ENCODE measurements at places on chromosomes 11 and 22.
A peak's percentile ranks its signal among the peaks of the same experiment; 100 is the strongest.

DNA sequence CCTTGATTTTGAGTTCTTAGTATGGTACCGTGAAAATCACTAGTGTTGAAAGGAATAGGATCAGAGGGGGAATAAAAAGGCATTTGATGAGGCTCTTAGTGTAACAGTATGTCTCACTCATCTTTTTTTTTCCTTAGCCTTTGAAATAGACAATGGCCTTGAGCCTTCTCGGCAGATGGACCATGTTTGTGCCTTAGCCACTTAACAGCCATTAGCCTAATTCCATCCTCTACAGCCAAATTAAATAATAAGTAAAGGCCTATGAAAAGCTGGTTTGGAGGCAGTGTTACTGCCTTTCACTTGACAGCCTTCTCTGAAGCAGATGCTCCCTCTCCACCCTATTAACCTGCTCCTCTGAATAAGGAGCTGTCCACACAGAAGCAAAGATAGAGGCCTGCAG, 580.7 kb downstream of the NTM start:
- DNase-seq, result no peak

- no peak for DNase-seq
These were observed 20.5 kb upstream of the JHY start for GRCh38 chr11:122862091-122862490.

- DNase-seq, result no peak
These were observed 147.8 kb upstream of the SESN3 start for GRCh38 chr11:95378789-95379188.

GRCh38 chr22:39241794-39242594, 2.8 kb downstream of the PDGFB start:
- DNase-seq, result no peak

- no peak for DNase-seq
These were observed 719 bp downstream of the TALDO1 start for GRCh38 chr11:748007-748359.

- DNase-seq, result no peak
These were observed 130.9 kb downstream of the UVRAG start for GRCh38 chr11:75945947-75946346.

DNA sequence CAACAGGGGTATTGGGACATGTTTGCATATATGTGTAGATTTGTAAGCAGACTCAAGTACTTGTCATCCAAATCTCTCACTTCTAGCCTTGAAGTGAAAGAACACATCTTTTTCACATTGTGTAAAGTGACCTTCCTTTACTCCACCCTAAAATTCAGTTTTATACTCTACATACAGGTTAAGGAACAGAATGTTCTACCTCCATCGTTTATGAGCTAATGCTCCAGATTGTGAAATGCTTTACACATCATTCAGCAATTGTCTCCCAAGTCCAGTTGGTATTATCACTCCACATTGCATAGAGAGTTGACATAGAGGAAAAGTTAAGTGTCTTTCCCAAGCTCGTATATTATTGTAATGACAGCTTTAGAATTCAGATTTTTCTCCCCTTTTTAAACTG, 46.1 kb upstream of the BLID start:
- no peak for DNase-seq

DNA sequence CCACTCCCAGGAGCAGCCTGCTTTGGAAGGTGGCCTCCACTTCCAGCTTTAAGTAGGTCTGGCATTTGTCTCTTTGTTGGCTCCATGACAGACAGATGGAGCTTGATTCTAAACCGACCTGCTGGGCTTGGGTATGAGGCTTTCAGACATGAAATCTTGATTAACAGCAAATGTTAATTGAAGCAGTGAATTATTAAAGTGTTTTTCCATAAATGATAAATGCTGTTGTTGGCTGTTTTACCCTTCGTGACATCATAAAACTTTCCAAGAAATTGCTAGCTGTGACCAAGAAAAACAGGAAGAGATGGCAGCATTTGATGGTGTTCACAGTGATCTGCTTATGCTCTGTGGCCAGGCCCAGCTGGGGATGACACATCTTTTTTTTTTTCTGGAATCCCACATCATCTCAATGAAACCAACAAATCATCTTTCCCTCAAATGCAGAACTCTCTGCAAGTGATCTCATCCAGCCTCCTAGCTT, 66.1 kb downstream of the RBMXL2 start:
- DNase-seq, result no peak

DNA sequence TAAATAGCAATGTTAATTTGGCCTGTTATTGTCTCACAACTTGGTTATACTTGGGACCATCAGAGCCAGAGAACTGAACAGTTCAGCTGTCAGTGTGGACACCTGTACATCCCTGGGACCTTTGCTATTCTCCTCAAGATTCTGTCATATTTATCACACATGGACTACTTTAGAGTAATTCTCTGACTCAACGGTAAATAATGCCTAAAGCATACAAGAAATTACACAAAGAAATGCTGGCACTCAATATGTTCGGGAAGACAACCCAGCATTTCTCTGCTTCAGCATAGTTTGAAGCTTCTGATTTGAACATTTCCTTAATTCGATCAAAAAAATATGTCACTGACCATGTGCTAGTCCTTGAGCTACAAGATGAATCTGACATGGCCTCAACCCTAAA, 34.6 kb upstream of the MMP13 start:
- no peak for DNase-seq

- no peak for DNase-seq
These were observed 1012.1 kb downstream of the OPCML start for GRCh38 chr11:132520199-132520598.

DNA sequence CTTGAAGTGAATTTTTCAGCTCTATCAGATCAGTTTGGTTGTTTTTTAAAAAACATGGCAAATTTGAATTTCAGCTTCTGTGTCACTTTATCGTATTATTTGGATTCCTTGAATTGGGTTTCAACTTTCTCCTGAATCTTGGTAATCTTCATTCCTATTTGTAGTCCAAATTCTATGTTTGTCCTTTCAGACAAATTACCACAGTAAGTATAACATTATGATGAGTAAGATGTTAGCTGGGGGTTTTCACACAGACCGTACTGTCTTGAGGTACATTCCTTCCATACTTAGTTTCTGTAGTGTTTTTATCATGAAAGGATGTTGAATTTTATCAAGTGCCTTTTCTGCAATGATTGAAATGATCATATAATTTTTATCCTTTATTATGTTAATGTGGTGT, 28.0 kb downstream of the OR5B17 start:
- no peak for DNase-seq

DNA sequence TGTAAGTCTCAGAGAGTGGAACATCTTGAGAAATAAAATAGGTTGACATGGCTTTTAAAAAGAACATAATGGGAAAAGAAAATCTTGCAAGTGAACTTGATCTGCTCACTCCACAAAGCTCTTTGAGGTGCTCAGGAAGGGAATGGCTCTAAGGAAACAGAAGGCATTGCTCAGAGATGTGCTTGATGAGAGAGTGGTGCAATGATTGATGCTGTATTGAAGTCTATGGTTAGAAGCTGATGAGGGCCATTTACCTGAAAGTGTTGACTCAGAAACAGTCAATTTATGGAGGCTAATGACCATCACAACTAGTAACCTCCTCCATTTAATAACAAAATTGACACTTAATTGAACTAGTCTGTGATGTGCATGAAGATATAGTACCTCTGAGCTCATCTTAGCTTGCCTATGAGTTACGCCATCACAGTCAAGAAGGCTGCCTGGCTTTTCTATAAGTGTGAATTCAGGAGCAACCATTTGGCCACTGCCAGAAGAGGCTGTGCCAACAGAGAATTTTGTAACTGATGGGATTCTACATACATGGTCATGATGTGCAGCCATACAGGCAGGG, 639.1 kb downstream of the JRKL start:
- DNase-seq, result no peak

- DNase-seq, result no peak
These were observed 13.2 kb downstream of the MAP6 start for GRCh38 chr11:75655605-75656004.

DNA sequence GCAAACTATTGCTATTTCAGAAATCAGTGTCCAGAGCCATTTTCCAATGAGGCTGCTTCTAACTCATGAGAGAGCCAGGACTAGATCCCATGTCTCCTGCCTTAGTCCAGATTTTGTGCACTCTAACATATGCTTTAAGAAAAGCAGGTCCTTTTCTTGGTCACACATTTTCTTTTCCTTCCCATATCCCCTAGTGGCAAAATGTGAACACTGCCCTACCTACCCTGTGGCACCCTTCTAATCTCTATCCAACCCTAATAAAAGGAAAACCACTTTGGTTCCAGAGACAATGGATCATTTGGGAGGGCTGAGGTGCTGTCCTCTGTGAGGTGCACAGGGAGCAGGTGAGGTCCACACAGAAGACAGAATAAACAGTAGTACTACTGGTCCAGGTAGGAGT, 72.0 kb upstream of the DDI1 start:
- no peak for DNase-seq

DNA sequence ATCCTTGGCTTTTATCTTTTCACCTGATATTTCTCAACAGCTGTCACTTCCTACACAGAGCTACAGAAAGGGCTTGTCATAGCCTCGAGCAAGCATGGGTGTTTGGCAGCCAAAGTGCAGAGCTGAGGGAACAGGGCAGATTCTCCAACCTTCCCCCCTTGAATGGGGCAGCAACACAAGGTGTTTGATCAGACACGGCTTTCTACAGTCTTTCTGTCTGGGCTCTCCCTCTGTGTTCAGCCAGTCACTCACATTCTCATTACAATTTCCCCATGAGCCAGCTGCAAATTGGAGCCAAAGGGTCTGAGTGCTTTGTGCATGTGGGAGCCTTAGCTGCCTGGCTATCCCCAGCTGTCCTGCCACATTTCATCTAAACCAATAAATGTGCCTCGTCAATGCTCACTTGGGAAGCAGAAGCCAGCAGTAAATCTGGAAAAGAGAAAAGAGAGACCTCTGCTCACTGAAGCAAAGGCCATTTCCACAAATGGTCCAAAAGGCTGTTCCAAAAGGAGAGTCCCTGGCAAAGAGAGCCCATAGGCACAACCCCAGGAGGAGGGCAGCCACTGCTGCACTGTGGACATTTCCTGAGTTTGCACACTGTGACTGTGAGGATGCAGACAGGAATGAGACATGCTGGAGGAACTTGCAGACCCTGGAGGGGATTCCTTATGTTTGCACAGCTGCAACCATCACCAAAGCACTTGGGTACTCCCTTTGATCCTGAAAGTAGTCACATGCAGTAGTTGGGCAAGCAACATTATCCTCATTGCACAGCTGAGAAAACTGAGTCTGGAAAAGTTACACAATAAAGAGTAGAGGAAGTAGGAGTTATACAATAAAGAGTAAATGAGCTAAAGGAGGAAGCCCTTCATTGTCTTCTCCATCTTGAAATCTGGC, 186.8 kb downstream of the FAM181B start:
- no peak for DNase-seq

DNA sequence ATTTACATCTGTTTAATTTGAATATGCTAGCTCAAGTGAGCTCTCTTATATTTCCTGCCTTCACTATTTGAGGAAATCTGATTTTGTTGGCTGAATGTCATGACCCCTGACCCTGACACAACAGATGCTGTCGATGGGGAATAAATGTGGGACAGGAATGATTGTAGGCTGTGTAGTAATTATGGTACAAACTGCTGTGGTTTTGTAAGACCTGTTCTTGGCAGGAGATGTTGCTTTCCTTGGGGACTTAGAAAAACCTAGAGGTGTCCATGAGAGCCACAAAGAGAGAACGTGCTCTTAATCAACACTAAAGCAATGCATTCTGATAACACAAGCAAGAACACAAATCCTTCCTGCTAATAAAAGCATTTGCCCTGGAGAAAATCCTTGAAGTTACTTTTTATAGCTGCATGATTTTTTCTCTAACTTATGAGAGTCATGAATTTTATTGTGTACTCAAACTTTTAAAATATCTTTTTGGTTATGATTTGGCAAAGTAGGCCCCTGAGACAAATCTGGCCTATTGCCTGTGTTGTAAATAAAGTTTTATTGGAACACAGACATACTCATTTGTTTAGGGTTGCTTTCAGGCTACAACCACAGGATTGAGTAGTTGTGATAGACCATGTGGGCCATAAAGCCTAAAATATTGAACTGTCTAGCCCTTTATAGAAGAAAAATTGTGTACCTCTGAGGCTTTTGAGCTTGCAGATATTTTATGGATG, 90.2 kb downstream of the DDX10 start:
- DNase-seq, result no peak

DNA sequence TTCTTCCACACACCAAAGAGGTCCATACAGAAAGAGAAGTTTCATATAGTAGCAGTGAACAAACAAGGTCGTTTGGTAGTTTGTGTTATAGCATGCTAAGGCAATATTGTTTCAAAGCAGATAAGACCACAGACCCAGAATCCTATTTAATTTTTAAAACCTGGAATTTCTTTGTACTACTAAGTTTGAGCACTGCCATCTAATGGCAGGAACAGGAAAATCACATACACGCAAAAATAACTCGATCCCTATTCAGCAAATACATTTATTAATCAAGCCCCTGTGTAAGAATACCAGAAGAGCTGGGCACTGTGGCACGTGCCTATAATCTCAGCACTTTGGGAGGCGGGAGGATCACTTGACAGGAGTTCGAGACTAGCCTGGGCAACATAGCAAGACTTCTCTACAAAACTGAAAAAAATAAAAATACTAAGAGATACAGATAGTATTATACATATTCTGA, 2.9 kb upstream of the BTBD10 start:
- DNase-seq, result no peak

- DNase-seq, result no peak
These were observed 68.9 kb upstream of the SLC5A12 start for GRCh38 chr11:26790738-26791137.

DNA sequence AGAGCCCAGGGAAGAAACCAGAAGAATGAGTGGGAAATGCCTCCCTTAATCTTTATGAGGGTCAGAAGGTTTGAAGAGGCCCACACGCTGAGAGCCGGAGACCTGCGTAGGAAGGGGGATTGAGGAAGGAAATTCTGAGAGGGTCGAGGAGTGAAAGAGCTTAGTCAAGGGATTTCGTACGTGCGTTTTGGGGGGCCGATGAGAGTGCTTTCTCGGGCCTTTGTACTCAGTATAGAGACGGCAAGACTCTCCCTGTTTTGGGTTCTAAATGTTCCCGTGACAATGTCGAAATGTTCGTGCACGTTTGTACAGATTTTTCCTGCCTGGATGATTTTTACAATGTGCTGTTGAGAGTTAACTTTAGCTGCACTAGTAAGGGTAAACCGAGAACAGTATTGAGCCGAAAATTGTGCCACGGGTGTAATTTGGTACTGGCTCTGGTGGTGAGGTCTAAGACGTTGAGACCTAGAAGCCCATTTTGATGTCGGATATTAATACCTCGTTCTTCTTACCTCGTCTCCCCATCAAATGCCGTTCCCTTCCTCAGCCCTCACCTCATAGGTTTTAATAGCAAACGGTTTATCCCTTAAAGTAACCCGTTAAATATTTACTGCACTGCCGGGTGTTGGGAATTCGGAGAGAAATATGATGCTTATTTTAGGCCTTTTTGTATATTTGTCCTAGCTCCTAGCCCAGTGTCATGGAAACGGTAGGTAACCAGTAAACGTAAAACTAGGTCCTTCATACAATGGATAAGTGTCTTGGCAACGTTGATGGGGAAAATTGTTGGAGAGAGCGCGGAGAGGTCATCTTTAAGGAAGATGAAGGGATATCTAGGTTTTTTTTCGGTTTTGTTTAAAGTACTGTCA, 734 bp downstream of the C11orf58 start:
- peak; percentile 12 for DNase-seq

GRCh38 chr11:44863231-44863630, 87.5 kb downstream of the TP53I11 start:
- DNase-seq, result no peak
